Neural cell (in vitro differentiated cells): ENCODE measurements at places on chromosomes 13 and 19. TPM values are rescaled to one million over a fixed set of nuclear protein-coding genes. Genes with fewer than 3 reads are reported as not detected.

The NEK5 gene
- 0.06 and 0.43 TPM in 2 replicates for polyA plus RNA-seq

The CNN1 gene
- polyA plus RNA-seq: 0.18 TPM in 1 of 2 replicates, not detected in the other

The PTPRS gene
- polyA plus RNA-seq: 121 and 144 TPM in 2 replicates

The ACP5 gene
- polyA plus RNA-seq: not detected in 2 replicates

The ZNF177 gene
- 51.0 and 61.1 TPM in 2 replicates for polyA plus RNA-seq
